ENCODE measurements at places on chromosomes 1 and 21.

DNA sequence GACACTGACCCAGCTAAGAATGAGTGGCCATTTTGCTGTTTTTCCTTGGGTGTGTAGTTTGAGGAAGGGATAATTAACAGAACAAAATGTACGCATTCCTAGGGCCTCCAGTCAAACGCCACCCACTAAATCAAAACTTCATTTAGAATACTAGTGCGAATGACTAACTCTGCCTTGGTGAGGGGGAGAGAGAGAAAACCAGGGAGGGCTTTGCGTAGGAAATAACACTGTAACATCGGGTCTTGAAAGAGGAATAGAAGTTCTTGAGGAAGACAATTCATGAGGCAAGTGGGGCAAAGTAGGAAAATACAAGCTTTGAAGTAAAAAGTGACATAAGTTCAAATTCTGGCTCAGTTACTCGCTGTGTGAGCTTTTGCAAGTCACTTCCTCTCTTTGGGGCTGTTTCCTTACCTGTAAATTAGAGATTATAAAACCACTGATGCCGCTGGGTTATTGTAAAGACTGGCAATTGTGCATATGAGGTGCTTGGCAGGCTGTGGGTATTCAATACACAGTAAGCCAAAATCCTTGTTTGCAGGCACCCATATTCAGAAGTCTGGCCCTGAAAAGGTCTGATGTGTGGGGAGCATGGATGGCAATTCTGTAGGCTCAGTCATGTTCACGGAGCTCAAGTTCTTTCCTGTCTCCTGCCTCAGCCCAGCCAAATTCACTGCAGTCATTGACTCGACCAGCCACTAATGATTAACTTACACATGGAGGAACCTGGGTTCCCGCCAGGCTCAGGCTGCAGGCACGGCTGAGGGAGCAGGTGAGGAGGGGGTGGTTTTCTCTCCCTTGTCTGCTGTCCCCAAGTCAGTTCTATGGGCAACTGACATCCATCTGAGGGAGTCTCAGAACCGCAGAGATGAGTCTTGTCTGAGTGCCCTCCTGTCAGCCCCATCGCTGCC lies 140.3 kb upstream of the CSF3R start:
- DNase-seq, result no peak

DNA sequence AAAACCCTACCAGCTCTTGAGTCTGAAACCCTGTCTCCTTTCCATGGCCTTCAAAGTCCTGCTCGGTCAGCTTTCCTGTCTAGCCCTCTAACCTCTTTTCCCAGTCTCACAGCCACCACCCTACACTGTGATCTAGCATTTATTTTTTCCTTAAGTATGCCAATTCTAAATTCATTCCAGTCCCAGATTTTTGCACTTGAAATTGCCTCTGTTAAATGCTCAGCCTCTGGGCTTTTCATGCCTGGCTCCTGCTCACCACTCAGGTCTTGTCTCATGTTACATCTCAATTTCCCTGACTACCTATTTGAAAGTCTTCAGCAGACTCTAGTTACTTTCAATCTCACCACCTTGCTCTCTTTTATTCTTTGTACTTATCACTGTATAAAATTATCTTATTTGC lies 176.2 kb downstream of the ADGRL4 start:
- no peak for DNase-seq

DNA sequence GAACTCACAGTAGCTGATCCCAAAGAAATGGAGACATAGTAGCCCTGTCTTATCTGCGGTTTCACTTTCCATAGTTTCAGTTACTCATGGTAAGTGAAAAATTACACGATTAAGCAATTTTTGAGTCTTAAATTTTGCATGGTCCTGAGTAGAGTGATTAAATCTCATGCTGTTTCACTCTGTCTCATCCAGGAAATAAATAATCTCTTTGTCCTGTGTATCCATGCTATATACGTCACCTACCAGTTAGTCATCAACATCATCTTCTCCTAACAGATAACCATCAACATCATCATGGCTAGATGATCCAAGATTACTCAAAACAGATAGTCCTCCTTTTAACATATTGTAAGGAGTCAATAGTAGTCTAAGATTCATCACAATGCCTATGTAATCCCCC lies 1589.3 kb downstream of the BRINP3 start:
- DNase-seq, result no peak

DNA sequence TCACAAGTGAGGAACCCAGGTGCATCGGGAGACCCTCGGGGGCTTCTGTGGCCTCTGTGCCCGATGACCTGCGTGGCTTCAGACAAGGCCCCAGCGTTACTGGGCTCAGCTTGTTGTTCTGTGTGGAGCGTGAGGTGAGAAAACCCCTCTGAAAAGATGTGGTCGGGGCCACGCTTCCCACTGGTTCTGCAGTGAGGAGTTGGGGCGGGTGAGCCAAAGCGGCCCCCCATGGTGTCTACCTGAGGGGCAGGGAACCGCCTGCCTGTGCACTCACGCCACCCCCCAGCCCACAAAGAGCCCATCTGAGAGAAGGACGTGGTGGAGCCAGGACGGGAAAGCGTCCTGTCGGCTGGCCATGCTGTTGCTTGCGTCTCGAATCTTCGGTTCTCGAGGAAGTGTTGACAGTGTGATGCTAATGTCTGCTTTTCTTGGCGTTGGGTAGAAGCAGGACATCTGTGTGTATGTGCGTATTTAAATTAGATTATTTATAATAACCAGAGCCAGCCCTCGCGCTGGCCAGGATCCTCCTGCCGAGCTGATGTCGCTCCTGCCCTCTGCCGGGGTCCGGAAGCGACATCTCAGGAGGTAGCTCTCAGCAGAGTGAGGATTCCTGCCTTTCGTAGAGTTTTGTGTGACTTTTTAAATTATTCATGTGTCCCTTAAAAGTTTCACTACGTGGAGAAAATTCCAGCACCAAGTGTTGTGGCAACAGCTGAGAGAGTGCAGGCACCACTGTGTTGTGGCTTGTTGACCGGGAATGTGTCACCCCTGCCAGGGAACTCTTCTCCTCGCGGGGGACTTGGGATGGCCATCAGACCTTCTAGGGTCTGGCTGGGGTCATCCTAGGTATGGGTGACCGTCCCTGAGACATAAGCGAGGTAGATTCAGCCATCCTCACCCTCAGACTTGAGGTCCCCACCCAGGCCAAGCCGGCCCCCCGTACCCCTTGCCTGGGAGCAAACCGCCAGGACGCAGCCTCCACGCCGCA lies 15.3 kb downstream of the TMEM201 start:
- no peak for DNase-seq

GRCh38 chr21:38716088-38716487 lies 89.6 kb upstream of the ETS2 start:
- no peak for DNase-seq

DNA sequence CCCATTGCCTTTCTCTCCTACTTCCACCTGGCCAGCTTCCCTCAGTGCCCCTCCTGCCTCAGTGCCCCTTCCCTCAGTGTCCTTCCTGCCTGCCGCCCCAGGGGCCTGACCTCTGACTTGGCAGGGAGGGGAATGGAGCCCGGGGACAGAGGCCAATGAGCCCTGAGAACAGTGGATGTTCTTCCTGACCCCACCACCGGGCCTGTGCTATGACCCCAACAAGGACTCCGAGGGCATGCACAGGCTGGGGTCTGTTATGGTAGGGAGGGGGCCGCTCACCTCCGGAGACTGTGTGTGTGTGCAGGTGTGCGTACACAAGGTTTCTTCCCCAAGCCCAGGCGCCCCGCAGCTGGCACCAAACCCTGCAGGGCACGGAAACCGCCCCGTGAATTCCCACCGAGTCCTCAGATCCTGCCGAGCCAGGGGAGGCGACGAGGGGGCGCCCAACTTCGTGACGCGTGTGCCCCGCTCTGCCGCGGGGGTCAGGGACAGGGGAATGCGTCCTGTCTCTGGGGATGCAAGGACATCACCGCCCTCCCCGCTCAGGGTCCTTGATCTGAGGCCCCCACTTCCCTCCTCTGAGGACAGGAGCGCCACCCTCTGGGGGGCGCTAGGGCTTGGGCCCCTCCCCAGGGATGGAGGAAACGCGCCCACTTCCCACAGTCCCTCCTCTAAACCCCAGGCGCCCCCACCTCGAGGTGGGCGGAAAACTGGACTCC lies 766 bp downstream of the RAP1GAP start:
- no peak for DNase-seq

- no peak for DNase-seq
Observed at GRCh38 chr21:41183575-41183974, 15.6 kb downstream of the BACE2 start.
